ENCODE measurements at places on chromosomes 11 and 22. TPM values are rescaled to one million over a fixed set of nuclear protein-coding genes. Genes with fewer than 3 reads are reported as not detected.

The ACP2 gene
- total RNA-seq = 23.5 TPM

GRCh38 chr22:48941903-48942575 lies 885.6 kb downstream of the BRD1 start:
- no peak for DNase-seq

- no peak for DNase-seq
Observed at GRCh38 chr11:117705866-117706265, 91.2 kb downstream of the DSCAML1 start.

GRCh38 chr22:42752230-42752746 lies 31.6 kb upstream of the A4GALT start:
- no peak for DNase-seq

Data from activated T-cell treated with anti-CD3 and anti-CD28 coated beads, Interleukin-2, amount 50 U/mL, for 4 hours (primary cell).